ENCODE measurements at places on chromosomes 1 and 21.
A peak's percentile ranks its signal among the peaks of the same experiment; 100 is the strongest.

DNA sequence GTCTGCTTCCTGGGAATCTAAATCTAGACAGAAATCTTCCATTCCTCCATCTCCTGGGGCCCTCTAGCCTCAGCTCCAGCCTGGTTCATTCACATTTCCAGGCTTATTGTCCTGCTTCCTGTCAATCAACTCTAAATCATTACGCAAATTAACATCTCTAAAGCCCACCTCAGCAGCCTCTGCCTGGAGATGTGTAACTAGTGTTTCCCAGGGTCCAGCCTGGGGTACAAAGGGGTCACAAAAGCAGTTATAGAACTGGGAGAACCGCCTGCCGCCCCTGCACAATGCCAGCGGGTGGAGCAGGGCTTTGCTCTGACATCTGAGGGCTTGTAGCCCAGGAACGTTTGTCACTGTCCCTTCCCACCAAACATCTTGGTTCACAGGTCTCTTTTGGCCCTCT is 373.5 kb downstream of the RRAGC start:
- DNase-seq, result no peak

GRCh38 chr1:17287130-17287776 is 20.7 kb upstream of the PADI4 start:
- DNase-seq, result no peak

DNA sequence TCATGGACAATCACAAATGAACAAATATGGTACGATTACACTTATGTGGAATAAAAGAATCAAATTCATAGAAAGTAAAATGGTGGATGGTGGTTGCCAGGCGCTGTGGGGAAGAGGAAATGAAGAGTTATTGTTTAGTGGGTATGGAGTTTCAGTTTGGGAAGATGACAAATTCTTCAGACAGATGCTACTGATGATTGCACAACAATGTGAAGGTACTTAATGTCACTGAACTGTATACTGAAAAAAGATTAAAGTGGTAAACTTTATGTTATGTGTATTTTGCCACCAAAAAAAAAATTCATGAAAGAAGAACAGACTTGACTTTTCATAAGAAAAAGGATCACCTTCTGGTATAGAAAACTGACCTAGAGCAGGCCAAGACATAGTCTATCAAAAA is 745.6 kb upstream of the CXADR start:
- no peak for DNase-seq

DNA sequence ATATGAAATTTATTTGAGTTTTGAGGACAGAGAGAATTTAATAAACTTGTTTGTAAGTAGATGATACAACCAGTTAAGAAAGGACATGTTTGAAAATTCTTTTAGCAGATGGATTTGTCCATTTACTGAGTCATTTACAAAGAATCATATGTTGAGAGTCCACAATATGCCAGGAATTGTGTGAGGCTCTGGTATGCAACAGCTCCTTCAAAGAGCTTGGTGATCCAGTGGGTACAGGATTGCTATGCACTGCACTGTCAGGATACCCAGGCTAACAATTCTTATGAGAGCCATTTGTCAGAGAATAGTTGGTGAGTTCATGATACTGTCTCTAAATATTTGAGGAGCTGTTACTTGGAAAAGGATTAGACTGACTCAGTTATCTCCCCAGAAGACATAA is 11.0 kb downstream of the DNM3 start:
- DNase-seq, result no peak

DNA sequence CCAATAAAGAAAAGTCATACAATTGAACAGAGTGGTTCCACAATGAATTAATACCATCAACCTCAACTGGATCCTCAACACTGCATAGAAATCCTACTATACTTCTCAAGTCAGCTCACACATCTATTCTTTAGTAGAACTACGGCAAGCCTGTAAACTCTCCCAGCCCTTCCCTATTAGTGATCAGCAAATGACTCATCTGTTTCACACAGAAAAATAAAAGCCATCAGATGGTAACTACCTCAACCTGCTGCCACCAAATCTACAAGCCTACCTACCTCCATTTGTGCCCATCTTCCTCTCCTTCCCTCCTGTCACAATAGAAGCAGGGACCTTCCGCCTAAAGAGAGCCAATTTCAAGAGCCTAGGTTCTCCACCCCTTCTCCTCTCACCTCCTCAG is 63.6 kb downstream of the DMAP1 start:
- DNase-seq, result no peak

GRCh38 chr1:160874935-160875334 is 10.0 kb downstream of the ITLN1 start:
- no peak for DNase-seq

DNA sequence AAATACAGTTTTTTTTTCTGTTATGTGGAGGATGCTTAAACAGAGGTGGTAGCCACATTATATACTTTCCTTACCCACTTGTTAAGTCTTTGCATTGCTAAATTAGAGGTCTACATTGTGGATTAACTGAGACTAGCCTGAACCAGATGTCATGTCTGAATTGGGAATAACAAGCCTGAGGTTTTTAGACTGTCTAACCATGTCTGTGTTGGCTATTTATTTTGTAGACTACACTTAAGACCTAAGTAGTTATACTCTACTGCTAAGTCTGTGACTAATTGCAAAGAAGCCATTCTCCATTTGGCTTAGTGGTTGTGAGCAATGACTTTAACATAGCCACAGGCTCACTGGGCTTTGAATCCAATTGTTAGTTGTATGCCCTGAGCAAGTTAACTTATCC is 45.4 kb downstream of the CDC14A start:
- no peak for DNase-seq

DNA sequence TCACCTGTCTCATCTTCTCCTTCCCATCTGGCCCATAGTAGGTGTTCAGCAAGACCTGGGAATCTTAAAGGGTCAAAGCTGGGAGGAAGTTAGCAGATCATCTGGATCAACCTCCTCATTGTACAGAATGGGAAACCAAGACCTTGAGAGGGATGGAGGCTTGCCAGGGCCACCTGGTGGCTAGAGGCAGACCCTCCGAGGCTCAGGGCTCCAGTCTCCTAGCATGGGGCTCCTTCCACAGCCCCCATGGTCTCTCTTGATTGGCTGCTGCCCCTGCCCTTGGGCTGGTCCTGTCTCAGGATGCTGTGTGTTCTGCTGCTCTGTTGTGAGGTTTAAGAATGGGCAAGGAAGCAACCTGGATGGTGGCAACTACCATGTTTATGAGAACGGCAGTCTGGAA is 68.7 kb upstream of the CNTN2 start:
- DNase-seq, result no peak

- DNase-seq, result no peak
Observed at GRCh38 chr1:169024800-169025271, 81.7 kb upstream of the ATP1B1 start.

DNA sequence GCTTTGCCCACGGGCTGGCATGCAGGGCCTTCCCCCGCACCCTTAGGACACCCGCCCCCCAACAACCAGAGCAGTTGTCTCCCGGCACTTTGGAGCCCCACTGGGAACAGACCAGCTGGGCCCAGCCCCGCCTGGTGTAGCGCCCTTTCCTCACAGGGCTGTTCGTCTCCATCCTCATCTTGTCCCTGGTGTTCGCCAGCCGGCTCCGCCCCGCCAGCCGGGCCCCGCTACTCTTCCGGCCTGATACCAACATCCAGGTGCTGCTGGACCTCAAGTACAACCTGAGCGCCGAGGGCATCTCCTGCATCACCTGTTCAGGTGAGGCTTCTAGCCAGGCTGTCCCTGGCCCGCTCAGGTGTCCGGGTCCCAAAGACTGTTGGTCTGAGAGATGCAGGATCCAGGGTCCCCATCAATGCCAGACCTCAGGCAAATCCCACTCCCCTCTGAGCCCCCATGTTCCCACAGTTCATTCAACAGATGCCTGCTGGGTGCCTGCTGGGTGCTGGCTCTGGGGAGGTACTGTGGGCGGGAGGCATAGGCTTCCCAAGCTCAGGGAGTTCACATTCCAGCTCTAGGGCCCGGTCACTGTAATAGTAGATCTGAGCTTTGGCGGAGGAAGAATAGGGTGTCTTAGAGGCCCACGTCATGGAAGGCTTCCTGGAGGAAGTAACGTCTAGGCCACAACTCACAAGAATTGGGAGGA is 41.7 kb downstream of the DISP3 start:
- DNase-seq, result no peak

- DNase-seq, result no peak
Observed at GRCh38 chr1:232333419-232333767, 296.5 kb downstream of the SIPA1L2 start.

DNA sequence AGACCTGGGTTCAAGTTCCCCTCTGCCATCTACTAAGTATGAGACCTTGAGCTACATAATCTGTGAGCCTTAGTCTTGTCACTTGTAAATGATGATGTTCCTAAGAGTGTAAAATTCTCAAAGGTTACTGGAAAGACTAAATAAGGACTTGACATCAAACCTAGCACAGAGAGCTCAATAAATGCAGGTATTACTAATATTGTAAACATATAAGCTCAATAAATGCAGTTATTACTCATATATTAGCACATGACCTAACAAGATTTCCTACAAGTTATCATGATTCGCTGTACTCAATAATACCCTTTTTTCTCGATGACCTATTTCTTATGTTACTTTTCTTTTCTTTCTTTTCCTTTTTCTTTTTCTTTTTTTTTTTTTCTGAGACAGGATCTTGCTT is 174.9 kb downstream of the ZNF281 start:
- DNase-seq, result no peak

- no peak for DNase-seq
Observed at GRCh38 chr1:23779826-23780371, 1.7 kb downstream of the PITHD1 start.

- DNase-seq, result peak; percentile 4
Observed at GRCh38 chr1:26154750-26155149, 4.1 kb upstream of the FAM110D start.

- no peak for DNase-seq
Observed at GRCh38 chr1:22916471-22916820, 56.2 kb downstream of the LACTBL1 start.

DNA sequence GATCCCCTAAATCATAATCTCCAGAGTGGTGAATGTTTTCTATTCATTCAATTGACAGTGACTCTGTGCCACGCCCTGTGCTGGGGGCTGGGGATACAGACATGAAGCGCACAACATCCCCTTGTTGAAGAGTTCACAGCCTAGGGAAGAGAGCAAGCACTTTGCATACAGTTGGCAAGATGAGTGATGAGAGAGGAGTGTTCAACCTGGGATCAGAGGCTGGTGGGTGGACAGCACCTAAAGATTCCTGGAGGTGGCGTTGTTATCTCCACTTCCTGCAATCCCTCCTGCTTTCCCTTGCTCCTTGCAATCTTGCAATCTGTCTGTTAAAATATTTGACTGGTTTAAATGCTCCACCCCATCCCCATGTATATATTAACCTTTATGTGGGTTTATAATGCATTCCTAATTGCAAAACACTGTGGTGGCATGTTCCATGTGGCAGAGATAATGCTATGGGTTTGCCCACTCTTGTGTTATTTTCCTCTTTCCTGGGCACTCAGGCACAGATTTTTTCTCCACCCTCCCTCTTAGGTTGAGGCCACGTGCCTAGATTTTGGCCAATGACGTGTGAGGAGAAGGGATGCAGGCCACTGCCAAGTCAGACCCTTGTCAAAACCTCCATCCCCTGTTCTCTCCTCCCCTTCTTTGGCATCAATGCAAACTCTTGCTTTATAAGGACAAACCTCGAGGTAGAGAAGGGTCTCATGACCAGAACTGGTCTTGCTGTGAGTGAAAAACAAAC is 36.2 kb upstream of the GADD45A start:
- no peak for DNase-seq

DNA sequence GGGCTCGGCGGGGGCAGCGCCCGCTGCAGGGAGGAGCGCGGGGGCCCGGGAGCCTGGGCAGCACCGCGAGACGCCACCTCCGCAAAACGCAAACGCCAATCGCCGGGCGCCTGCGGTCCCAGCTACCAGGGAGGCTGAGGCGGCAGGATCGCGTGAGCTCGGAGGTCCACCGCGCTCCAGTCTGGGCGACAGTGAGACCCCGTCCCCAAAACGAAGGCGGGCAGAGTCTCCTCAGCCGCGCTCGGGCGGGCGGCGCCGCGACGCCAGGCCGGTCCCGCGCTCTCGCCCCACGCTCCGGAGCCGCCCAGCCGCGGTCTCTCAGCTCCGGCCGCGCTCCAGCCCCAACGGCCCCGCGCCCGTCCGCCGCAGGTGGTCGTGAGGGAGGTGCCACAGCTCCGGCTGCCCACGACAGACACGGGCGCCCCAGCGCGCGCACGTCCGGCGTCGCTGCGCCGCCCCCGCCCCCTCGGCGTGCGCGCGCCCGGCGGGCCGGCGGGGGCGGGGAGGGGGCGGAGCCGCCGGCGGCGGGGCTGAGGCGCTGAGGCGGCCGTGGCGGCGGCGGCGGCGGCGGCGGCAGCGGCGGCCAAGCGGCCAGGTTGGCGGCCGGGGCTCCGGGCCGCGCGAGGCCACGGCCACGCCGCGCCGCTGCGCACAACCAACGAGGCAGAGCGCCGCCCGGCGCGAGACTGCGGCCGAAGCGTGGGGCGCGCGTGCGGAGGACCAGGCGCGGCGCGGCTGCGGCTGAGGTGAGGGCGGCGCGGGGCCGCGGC is at the start of gene ADARB1:
TSS of gene ADARB1 (plus strand) at position 533 of the 770 bp plus-strand sequence. CDS start 97,077 bp downstream, outside the sequence.
- DNase-seq, result peak; percentile 96

- DNase-seq, result peak; percentile 55
Observed at GRCh38 chr1:29736582-29737188, 500.4 kb downstream of the PTPRU start.

- no peak for DNase-seq
Observed at GRCh38 chr1:76176000-76176399, 101.5 kb downstream of the ST6GALNAC3 start.

DNA sequence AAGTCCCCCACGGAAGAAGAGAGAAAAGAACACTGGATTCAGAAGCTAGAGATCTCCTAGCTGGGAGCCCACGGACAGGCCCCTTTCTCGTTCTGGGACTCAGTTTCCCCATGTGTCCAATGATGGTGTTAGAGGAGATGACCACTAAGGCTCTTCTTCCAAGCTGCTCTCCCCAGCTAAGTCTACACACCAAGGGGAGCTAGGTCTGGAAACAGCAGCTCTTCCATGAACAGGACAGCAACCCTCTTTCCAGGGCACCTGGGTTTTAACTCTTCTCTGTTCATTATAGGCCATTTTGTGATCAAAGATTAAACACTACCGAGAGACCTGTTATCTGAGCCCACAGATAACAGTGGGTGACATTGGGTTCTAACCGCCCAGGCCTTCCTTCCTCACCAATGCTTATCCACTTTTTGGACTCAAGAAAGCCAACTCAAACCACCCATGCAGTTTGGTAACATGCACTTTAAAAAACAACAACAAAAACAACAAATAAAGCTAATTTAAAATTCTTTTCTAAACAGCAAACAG is 85.9 kb downstream of the MRPL37 start:
- DNase-seq, result no peak

GRCh38 chr1:31672986-31673385 is 28.3 kb upstream of the PEF1 start:
- DNase-seq, result no peak

GRCh38 chr1:222702210-222702609 is 10.1 kb downstream of the AIDA start:
- no peak for DNase-seq

GRCh38 chr1:9901148-9902059 is 8.7 kb downstream of the CTNNBIP1 start:
- DNase-seq, result no peak

DNA sequence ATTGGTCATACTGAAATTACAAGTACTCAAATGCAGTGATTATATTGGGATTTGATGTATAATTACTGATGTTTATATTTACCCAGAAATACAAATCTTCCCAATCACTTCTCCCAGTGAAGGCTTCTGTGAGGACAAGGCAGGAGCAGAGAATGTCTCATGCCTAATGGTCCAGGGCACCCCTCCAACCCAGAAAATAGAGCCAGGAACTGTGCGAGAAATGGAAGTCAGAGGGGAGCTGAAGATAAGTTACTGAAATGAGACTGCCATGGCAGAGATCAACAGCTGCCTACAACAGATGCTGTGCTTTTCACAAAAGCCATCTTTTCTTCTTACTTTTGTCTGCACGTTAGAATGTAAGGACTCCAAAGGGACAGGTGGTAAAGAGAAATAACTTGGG is 171.2 kb downstream of the TTLL7 start:
- no peak for DNase-seq

Data from HEK293T (cell line).